ENCODE measurements at places on chromosomes 1 and 21. TPM values are rescaled to one million over a fixed set of nuclear protein-coding genes. Genes with fewer than 3 reads are reported as not detected.

DNA sequence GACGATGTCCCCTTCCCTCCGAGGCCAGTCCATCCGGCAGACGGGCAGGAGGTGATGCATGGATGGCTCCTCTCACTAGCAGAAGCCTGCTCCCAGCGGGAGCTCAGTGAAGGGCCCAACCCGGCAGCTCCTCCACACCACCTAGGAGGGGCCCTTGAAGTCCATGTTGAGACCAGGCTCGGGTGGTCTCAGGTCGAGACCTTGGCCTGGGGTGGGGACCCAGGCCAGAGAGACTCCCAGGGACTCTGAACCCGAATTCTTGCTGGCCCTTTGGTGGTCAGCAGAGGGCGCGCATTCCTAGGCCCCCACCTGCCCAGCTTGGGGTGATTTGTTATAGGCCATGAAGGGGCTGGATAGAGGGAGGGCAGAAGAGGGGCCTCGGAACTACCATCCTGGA is 642 bp upstream of the NT5C1A start:
- DNase-seq: no peak

GRCh38 chr1:3248155-3249141 is 179.4 kb downstream of the PRDM16 start:
- no peak for DNase-seq

DNA sequence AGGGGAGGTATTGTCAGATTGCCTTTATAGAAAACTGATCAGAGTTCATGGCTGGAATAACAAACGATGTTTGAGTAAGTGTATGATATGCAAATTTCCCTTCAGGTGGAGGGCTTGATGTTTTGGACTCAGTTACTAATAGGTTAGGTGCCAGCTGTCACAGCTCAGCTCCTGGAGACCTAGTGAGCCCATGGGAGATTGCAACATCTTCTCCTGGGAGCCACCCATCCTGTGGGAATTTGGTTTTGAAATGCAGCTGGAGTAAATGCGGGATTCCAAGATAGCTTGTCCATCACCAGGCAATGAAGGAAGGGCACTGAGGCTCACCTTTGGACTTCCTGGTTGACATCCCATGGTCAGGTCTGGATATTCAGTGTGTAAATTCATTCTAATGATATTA is 211.4 kb upstream of the NRIP1 start:
- DNase-seq: no peak

DNA sequence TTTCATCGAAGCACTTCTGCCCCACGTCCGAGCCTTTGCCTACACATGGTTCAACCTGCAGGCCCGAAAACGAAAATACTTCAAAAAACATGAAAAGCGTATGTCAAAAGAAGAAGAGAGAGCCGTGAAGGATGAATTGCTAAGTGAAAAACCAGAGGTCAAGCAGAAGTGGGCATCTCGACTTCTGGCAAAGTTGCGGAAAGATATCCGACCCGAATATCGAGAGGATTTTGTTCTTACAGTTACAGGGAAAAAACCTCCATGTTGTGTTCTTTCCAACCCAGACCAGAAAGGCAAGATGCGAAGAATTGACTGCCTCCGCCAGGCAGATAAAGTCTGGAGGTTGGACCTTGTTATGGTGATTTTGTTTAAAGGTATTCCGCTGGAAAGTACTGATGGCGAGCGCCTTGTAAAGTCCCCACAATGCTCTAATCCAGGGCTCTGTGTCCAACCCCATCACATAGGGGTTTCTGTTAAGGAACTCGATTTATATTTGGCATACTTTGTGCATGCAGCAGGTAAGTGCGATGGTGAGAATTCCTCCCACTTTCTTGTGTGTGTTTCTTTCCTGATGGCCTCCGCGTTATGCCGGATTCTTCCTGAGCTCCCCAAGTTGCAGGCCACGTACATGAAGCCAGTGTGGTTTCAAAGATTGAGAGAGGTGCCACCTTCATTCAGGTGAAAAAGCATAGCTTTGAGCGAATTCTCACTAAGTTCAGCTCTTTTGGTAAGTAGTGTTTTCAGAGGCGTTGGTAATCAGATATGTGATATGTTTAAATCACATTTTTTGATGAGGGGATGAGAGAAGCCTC is 6.0 kb downstream of the NFIA start:
- DNase-seq: no peak

GRCh38 chr1:156204686-156205085 is 8.1 kb upstream of the PMF1 start:
- DNase-seq: no peak

DNA sequence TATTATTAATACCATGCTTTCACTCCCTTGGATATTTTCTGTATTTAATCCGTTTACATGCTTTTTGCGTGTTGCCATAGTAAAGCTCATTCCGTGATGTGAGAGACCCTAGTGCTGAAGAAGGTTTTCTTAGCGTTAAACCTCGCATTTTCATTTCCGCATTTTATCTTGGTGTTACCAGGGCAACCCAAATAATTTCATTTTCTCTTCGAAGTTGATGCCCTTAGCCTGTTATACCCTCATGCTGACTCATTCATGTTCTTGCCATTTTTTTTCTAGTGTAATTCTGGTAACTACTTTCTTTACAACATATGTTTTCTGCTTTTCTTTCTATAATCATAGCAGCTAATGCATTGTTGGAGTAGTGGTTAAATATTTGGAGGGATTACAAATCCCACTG is 37.2 kb downstream of the LRRC8C start:
- DNase-seq: no peak

GRCh38 chr1:19577036-19577435 is 67.1 kb upstream of the NBL1 start:
- DNase-seq: no peak

- no peak for DNase-seq
Measured at GRCh38 chr1:107100331-107100984, 40.4 kb upstream of the NTNG1 start.

DNA sequence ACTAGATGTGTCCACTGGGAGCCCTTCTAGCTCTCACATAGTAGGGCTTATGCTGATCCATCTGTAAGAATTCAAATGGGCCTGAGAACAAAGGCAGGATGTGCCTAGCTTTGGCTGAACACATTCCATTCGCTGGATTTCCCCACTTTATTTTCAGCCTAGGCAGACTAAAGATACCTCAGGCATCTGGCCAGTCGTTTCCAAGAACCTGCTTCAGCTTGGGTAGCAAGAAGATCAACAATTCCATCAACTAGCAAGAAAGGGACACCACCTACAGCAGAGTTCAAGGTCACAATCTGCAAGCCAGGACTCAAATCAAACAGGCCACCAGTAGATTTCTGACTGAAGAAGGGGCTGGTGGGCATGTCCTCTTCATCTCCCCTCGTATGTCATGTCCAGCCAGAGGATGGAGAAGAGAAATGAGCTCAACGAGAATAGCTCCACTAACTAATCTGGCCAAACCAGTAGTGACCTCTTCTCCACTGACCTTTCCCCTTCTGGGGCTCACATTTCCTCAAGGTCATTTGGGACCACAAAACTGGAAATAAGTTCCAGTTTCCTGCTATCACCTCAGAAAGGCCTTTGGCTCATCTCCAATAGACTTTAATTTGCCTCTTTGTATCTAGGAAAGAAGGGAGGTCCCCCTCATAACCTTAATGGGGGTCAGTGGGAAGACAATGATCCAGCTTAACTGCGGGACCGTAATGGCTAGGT is 14.2 kb downstream of the TXNIP start:
- DNase-seq: no peak

- DNase-seq: no peak
Measured at GRCh38 chr1:111973150-111973790, 16.2 kb downstream of the KCND3 start.

GRCh38 chr1:67256291-67257172 is 51.1 kb upstream of the IL12RB2 start:
- no peak for DNase-seq

- no peak for DNase-seq
Measured at GRCh38 chr1:183734543-183735036, 70.3 kb upstream of the RGL1 start.

DNA sequence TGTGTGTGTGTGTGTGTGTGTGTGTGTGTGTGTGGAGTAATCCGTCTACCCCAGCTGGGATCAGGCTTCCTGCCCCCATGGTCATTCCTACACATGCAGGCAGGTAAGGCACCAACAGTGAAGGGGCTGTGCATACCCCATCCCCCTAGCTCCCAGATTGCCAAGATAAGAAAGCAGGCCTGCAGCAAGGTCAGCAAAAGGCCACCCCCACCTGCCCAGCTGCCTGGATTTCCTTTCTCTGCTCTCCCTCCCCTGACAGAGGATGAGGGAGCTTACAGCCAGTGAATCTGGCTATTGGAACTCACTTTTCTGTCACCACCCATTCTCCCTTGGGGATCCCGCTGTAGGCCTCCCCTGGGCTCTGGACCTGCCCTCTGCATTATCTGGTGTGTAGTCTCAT is 7.9 kb downstream of the ALX3 start:
- no peak for DNase-seq

DNA sequence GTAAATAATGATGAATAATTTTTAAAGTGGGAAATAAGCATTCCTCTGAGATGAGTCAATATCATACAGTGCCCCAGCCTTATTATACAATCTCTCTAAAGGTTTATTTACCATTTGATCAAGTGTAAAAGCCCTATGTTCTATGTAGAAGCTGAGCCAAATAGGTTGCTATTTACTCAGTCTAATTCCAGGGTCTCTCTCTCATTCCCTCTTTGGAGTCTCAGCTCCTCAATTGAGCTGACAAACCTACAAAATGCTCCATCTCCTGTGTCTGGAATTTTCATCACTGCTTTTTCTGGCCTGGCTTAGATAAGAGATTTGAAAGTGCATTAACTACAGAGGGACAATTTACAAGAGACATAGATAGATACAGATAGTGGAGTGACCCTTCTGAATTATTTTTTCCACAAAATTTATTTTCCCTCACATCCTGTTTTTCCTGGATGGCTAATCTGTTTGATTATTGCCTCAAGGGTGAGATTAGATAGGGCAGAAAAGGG is 24.8 kb upstream of the USH2A start:
- DNase-seq: no peak

DNA sequence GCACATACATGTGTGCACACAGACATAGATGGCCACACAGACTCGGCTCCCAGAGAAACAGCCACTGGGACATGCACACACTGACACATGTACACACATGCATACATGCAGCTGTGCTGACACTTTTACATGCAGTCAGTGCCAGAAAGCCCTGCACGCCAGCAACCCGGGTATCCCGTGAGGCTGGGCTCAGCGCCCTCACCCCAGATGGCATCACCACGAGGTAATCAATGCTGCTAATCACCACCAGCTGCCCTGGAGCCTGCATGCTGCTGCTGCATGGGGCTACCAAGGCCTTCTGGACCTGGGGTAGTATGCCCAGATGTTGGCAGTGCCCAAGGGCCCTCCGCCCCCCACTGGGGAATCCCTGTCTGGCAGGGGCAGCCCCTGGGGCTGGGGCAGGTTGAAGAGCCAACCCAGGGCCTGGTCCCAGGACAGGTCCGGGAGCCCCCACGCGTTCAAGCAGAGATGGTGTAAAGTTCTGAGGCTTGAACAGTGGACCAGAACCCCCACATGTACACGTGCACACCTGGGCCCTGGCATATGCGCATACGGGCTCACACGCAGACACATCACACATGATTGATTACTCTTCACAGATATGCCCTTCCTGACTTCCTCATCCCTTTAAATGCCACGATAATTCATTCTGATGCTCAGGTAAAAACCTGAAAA is 2.7 kb upstream of the COL16A1 start:
- no peak for DNase-seq

DNA sequence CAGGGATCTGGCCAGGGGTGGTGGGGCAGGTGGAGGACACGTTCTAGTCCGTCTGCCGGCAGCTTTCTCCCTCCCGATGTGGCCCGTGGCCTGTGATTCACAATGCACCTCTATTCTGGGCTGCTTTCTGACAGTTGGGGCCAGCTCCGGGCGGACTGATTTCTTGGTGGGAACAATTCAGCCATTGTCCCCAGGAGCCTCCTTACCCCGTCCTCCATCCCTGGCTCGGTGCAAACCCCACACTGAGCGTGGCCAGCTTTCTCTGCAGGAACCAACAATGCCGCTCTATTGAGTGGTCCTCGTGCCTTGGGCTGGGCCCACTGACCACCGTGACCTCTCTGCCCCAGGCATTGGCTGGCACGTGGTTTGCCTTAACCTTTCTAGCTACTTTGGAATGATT is 29.7 kb downstream of the PADI2 start:
- DNase-seq: no peak

DNA sequence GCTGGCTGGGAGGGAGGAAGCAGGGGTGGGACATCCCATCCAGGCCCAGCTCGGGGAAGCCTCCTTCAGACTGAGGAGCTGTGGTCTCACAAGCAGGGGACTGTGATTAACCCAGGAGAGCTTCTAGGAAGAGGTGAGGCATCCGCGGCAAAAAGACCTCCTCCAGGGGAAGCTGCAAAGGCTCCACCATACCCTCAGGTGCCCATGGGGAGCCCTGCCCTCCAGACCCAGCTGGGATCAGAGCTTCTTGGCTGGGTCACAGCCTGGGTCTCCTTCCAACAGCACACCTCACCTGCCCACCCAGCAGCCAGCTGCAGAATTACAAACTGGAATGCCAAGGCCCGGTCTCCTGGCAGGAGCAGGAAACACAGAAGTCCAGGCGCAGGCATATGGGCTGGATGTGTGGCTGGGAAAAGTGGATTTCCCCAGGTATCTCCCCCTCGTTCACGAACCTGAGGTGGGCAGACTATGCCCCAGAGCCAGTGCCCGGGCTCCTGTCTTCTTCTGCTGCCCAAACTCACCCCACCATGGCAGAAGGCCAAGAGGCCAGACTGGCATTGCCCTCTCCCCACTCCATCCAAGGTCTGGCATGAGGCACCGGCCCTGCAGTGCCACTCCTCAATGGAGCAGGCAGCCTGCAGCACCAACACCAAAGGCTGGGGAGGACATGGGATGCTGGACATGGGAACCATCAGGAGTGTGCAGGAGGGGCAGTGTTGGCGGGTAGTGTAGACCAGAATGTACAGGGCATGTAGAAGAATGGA is 15.4 kb upstream of the ARF1 start:
- DNase-seq: peak; percentile 67

DNA sequence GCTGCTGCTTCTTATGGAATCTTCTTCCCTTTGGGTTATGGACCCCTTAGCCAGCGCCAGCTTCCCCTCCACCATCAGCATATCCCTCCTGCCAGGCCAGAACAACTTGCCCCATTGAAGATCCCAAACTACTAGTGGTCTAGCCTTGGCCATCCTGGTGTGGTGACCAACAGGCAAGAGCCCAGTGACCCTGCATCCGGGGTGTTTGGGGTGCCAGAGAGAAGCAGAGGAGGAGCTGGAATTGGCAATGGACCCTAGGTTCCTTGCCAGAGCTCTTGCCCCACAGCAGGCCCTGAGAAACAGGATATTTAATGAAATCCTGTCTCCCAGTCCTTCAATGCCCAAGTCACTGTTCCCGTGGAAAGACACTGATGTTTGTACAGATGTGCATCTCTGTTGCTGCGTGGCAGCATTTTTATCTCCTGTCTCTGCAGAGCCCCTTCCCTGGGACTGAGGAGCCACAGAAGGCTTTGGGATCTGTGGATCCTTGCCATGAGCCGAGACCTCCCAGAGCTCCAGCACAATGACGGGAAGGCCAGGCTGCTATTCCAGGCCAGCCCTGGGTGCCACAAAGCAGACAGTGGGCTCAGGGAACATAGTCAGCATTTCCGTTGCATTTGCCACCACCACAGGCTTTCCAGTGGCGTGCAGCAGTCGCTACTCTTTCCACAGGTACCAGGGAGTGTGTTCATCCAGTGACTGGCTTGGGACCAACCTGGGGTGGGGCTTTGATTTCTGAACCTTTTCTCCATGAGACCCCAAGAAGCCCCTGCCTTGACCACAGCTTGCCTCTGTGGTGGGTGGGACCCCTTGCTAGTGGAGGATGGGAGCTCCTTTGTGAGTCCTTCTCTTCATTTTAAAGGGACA is 21.6 kb downstream of the NAV1 start:
- peak; percentile 59 for DNase-seq

The TMPRSS2 gene
- total RNA-seq: not detected

The TMPRSS15 gene
- total RNA-seq: not detected

The AMY1B gene
- total RNA-seq: not detected

The LMOD1 gene
- total RNA-seq: 16.2 TPM

The AVPR1B gene
- not detected for total RNA-seq

The CFAP107 gene
- not detected for total RNA-seq

The SELE gene
- total RNA-seq: not detected

All from spleen (tissue), 13 donors.